ENCODE measurements at places on chromosomes 3 and 15.

- no peak for DNase-seq
These were observed 241.3 kb downstream of the NEK10 start for GRCh38 chr3:27127879-27128278.

GRCh38 chr3:52763466-52763865 lies 7.3 kb downstream of the NEK4 start:
- DNase-seq, result no peak

GRCh38 chr15:55786341-55786740 lies 43.4 kb upstream of the PRTG start:
- DNase-seq, result no peak

DNA sequence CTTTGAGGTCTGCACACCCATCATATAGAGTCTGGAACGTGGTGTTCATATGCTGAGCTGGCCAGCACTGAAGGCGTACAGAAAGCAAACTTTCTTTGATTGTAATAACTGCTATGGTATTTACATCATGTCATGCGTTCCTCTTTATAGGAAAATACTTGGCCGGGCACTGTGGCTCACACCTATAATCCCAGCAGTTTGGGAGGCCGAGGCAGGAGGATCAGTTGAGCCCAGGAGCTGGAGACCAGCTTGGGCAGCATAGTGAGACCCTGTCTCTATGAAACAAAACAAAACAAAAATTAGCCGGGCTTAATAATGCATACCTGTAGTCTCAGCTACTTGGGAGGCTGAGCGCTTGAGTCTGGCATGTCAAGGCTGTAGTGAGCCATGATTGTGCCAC lies 3.4 kb upstream of the SNX22 start:
- DNase-seq, result no peak

DNA sequence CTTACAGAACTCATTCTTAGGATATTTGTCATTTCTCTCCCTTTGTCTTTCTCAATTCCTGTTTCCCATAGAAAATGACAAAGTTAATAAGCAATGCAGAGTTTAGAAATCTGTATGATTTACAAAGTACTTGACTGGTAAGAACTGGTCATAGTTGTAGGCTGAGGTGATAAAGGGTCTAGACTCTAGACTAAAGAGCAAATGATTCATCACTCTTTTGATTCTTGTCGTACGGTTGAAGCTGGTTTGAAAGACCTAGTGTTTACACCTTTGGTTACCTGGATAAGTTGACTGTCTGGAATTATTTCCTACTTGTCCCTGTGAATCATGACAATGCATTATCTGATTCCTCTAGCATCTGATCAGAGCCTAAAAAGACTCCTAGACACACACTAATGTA lies 58.9 kb upstream of the TP63 start:
- DNase-seq, result no peak

DNA sequence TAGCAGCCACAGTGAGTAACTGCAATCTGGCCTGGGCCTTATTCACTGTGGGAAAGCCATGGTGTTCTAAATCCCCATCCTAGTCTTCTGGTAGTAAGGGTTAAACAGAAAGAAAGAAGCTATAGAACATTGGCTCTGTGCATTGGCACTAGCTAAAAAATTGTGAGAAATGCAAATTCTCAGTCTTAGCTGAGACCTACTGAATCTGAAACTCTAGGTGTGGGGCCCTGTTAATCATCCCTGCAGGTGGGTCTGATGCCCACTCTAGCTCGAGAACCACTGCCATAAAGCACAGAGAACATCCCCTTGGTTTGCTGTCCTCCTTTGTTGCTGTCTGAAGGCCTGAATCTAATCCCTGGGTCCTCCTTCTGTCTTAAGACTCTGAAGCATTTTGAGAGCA lies 59.3 kb downstream of the MEIS2 start:
- DNase-seq, result no peak

DNA sequence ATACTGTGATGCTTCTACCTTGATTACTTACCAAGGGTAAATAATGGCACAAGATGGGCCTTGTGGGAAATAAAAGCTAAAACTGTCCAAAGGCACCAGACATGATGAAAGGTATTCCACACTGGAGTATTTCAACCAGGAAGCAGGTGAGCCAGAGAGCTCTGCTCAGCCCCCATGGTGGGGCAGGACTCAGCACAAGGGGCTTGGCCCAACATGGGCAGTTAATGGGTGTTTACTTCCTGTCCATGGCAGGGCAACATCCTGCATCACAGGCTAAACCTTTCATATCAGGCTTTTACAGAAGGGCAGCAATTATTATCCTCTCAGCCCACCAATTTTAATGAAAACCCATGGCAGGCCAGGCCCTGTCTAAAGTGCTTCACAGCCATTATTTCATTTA lies 38.2 kb downstream of the MAGI1 start:
- no peak for DNase-seq

- peak; percentile 41 for DNase-seq
These were observed 1.8 kb upstream of the ZMYND10 start for GRCh38 chr3:50347187-50347813.

GRCh38 chr3:106401666-106402490 lies 533.1 kb upstream of the CBLB start:
- peak; percentile 1 for DNase-seq

GRCh38 chr3:197883541-197883940 lies 66.4 kb upstream of the RPL35A start:
- DNase-seq, result no peak

GRCh38 chr3:122598556-122598955 lies 21.1 kb downstream of the PARP15 start:
- DNase-seq, result no peak

- no peak for DNase-seq
These were observed 85.2 kb downstream of the KBTBD8 start for GRCh38 chr3:67083277-67083676.

DNA sequence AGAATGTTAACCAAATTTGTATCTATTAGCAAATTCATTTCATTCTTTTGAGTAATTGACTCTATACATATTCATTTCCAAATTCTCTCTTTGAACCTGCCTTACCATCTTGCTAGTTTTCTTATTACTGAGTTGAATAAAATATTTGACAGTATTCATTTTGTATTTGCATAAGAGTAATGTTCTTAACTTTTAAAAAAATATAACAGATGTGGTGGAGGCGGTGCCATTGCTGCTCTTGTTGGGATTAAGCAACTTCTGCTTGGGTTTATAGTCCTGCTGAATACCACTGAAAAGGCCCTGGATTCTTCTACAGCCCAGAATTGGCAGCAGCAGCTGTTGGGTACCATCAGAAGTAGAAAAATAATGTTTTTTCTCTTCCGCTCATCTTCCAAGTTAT lies 148.9 kb upstream of the PEX5L start:
- DNase-seq, result no peak

GRCh38 chr3:51992017-51992682 lies 3.5 kb downstream of the RPL29 start:
- no peak for DNase-seq

GRCh38 chr3:33250712-33251111 lies 26.5 kb upstream of the FBXL2 start:
- no peak for DNase-seq

- no peak for DNase-seq
These were observed 730.3 kb downstream of the ZNF385D start for GRCh38 chr3:21020681-21021080.

DNA sequence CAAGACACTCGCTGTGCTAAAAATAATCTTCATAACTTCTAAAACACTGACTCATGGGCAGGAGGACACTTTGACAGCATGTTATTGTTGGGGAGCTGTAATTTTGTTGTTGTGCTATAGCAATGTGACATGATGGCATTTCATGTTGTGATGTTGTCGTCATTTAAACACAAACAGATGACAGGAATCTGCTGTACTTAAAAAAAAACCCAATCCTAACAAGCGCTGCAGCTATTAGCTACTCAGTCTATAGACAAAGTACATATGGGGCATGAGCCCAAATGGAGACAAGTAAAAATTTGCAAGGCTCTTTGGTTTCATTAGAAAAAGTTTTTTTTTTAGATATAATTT lies 828 bp upstream of the ATOSA start:
- no peak for DNase-seq

GRCh38 chr15:100310513-100311153 lies 31.1 kb downstream of the ADAMTS17 start:
- no peak for DNase-seq

DNA sequence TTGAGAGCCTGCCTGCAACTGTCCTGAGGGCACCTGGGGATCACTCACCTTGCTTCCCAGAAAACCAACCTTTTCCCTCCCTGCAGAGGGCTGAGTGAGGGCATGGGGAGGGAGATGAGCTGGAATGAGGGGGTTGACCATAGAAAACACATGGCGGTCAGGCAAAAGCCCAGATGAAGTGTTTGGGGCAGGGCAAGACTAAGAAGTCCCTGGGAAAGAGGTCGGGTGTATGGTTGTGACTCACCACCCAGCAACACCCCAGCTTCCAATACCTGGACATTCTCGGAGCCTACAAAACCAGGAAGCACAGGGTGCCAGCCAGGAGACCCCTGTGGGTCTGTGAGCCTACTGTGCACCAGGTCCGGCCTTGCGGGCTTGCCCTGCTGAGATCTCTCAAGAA lies 95.3 kb upstream of the ATP2B2 start:
- DNase-seq, result no peak

DNA sequence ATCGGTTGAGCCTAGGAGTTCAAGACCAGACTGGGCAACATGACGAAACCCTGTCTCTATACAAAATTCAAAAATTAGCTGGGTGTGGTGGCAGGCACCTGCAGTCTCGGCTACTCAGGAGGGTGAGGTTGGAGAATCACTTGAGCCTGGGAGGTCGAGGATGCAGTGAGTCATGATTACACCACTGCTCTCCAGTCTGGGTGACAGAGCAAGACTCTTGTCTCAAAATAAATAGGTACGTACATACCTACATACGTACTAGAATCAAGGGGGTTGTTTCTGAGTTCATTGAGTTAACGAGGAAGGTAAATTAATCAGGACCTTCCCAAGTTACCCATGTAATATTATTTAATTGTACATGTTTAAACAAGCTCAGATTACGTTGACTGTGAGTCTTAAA lies 97.5 kb downstream of the CHL1 start:
- DNase-seq, result no peak

- no peak for DNase-seq
These were observed 376.8 kb upstream of the THBS1 start for GRCh38 chr15:39204031-39204430.

DNA sequence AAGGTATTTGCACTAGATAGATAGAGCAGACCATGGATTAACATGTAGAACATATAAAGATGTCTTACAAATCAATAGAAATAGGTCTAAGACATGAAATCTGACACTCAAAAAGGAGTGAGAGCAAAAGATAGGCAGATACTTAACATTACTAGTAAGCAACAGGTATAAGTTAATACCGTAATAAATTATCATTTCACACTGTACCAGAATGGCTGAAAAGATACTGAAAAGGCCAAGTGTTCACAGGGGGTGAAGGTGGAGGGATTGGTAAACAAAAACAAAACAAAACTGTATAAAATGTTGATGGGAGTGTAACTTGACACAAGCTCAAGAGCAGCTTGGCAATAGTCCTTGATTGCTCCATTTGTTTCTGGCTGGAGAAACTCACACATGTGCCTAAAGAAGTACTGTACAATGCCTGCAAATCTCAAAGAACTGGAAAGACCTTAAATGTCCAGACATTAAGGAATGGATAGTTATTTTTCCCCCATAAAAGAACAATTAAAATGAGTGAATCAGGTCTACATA lies 3.5 kb downstream of the NSMCE3 start:
- no peak for DNase-seq

GRCh38 chr3:124597273-124597672 lies 133.0 kb upstream of the UMPS start:
- DNase-seq, result no peak

DNA sequence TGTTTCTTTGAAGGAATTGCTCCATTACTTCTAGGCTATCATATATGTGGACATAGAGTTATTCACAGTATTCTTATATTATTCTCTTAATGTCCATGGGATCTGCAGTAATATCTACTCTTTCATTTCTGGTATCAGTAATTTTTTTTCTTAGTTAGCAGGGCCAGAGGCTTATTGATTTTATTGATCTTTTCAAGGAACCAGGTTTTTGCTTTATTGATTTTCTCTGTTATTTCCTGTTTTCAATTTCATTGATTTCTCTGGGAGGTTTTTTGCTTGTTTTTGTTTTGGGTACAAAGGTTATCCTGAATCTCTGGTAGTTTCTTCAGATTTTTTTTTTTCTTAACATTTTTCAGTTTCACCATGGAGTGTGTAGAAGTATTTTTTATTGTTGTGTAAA lies 60.1 kb upstream of the AP4E1 start:
- DNase-seq, result no peak

DNA sequence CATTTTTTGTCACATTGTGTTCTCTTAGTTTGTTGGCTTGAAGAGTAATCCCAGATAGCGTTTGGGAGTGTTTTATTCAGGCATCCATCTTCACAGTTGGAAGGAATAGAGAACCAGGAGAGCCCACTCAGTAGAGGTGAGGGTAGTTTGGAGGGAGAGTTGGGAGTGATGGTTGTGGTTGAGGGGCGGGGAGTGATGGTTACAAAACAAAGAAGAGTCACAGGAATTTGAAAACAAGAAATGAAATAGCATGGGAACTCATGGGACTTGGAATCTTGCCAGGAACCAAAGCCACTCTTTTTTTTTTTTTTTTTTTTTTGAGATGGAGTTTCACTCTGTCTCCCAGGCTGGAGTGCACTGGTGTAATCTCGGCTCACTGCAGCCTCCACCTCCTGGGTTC lies 36.3 kb downstream of the DUT start:
- DNase-seq, result no peak

DNA sequence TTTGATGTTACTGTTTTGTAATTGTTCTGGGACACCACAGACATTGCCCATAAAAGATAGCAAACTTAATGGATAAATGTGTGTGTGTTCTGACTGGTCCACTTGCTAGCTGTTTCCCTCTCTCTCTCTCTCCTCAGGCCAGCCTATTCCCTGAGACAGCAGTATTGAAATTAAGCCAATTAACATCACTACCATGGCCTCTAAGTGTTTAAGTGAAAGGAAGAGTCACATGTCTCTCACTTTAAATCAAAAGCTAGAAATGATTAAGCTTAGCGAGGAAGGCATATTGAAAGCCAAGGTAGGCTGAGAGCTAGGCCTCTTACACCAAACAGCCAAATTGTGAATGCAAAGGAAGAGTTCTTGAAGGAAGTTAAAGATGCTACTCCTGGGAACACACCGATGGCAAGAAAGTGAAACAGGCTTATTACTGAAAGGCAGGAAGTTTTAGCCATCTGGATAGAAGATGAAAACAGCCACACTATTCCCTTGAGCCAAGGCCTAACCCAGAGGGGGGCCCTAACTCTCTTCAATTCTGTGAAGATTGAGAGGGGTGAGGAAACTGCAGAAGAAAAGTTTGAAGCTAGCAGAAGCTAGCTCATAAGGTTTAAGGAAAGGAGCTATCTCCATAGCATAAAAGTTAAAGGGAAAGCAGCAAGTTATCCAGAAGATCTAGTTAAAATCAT lies 295.1 kb downstream of the CHST2 start:
- no peak for DNase-seq

DNA sequence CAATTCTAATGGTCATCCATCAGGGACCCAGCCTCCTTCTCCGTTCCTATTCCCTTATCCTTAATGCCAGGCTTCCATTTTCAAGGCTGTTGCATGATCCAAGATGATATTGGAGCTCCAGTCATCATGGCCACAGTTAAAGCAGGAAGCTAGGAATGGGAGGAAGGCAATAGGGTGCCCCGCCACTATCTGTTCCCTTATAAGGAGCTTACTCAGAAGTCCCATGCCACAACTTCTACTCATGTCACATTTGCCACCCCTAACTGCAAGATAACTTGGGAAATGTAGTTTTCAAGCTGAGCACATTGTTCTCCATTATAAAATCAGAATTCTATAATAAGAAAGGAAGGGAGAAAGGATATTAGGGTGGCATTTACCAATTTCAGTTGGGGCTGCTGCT lies 38.6 kb upstream of the SPSB4 start:
- DNase-seq, result no peak
